ENCODE measurements at places on chromosomes 12 and 14. TPM values are rescaled to one million over a fixed set of nuclear protein-coding genes. Genes with fewer than 3 reads are reported as not detected.

GRCh38 chr12:638953-639557 lies 24.2 kb downstream of the NINJ2 start:
- DNase-seq, result no peak

- no peak for DNase-seq
These were observed 2.2 kb upstream of the KRT3 start for GRCh38 chr12:52798003-52798670.

- DNase-seq, result no peak
These were observed 69.2 kb downstream of the SLC6A12 start for GRCh38 chr12:144650-145284.

Gene IAPP
- total RNA-seq, result not detected

Gene AQP6
- 0.31 TPM for total RNA-seq

Gene CLEC4D
- total RNA-seq, result 4.5 TPM

Gene DPF3
- 3.9 TPM for total RNA-seq

Gene ANO4
- 1.9 TPM for total RNA-seq
